ENCODE measurements at places on chromosomes 2 and 18.

- peak; percentile 88 for DNase-seq
Measured at GRCh38 chr2:55364189-55365055, 55.2 kb downstream of the CCDC88A start.

- DNase-seq: peak; percentile 3
Measured at GRCh38 chr2:56077359-56077915, 106.4 kb upstream of the CCDC85A start.

DNA sequence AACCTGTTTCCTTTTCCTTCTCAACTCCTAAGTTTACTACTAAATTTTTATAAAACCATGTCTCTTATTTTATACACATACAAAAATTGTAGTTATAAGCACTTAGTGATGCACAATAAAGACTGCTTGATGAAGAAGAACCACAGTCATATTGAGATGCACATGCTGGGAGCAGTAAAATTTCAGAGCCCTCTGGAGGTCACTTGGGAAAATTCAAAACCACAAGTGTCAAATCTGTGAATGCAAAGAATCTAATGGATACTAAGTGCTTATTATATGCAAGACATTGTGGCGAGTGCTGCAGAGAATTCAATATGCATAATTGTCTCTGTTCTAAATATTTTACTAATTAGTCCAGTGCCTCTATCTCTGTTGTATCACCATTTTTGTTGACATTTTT is 180.5 kb downstream of the VWC2L start:
- DNase-seq: no peak

GRCh38 chr2:133974353-133974752 is 279.5 kb upstream of the MGAT5 start:
- no peak for DNase-seq

- DNase-seq: no peak
Measured at GRCh38 chr2:191197096-191197495, 46.3 kb upstream of the STAT4 start.

DNA sequence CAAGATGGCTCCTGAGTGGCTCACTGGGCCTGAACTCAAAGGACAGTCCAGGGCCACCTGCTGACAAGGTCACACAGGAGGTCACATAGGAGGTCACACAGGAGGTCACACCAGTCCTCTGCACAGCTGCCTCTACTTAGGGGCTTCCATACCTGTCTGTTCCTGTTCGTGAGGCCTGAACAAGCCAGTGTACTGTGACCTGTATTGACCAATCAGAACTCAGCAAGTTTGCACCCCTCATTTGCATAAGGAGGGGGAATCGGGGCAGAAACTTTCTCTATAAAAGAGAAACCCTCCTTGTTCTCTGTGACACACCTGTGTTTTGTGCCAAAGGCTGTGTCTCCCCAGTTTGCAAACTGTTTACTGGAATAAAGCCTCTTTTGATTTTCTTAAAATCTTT is 478.9 kb downstream of the EIPR1 start:
- DNase-seq: no peak

GRCh38 chr2:96344011-96344410 is 8.4 kb downstream of the NCAPH start:
- no peak for DNase-seq

GRCh38 chr2:170276925-170277629 is 99.1 kb downstream of the MYO3B start:
- no peak for DNase-seq
